ENCODE measurements at places on chromosomes 5 and 9. TPM values are rescaled to one million over a fixed set of nuclear protein-coding genes. Genes with fewer than 3 reads are reported as not detected.
A peak's percentile ranks its signal among the peaks of the same experiment; 100 is the strongest.

GRCh38 chr9:132694144-132694543, 23.9 kb downstream of the GTF3C4 start:
- H3K27me3 ChIP-seq: no peaks in the 10 kb centered on the region
- no peaks in the 10 kb centered on the region for H3K36me3 ChIP-seq

Gene FAM151B
- total RNA-seq: 3.9 TPM

DNA sequence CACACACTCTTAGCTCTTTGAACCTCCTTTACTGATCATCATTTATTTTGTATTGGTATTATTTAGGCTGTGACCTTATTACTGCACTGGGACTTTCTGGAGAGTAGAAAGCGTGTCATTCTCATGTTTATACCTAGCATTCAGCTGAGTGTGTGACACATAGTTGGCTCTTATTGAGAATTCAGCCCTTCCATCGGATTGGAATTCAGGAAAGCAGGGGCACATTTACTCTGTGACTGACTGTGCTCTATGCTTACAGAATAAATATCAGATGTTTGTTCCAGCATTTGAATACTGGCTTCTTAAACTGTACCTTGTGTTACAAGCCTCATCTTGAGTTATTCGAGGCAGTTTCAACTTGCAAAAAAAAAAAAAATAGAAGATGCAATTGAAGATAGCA, 360.9 kb upstream of the DAP start:
- no peak overlapping the region for H3K27ac ChIP-seq
- no peak overlapping the region for H3K4me3 ChIP-seq
- no peaks in the 10 kb centered on the region for H3K36me3 ChIP-seq
- no peaks in the 10 kb centered on the region for H3K4me1 ChIP-seq

GRCh38 chr5:179187681-179188575, 127.8 kb downstream of the ZNF354C start:
- peaks cover 17% of the 10 kb centered on the region for H3K4me1 ChIP-seq
- no peak for DNase-seq
- no peaks in the 10 kb centered on the region for H3K27me3 ChIP-seq
- no peak overlapping the region for H3K4me3 ChIP-seq

Gene GPR150
- 0.12 TPM for total RNA-seq

GRCh38 chr5:146345578-146346366, 7.1 kb downstream of the POU4F3 start:
- H3K36me3 ChIP-seq: no peaks in the 10 kb centered on the region
- peak overlapping the region; percentile 43 for H3K4me3 ChIP-seq
- H3K27ac ChIP-seq: no peak overlapping the region
- peak; percentile 66 for DNase-seq
- H3K27me3 ChIP-seq: peaks cover 100% of the 10 kb centered on the region

Gene ACTBL2
- total RNA-seq: not detected

- no peak overlapping the region for H3K27ac ChIP-seq
- H3K4me1 ChIP-seq: peaks cover 4% of the 10 kb centered on the region
- H3K27me3 ChIP-seq: no peaks in the 10 kb centered on the region
- no peak overlapping the region for H3K4me3 ChIP-seq
Measured at GRCh38 chr9:13960011-13960765, 353.8 kb downstream of the NFIB start.

Gene TYRP1
- 0.75 TPM for total RNA-seq

DNA sequence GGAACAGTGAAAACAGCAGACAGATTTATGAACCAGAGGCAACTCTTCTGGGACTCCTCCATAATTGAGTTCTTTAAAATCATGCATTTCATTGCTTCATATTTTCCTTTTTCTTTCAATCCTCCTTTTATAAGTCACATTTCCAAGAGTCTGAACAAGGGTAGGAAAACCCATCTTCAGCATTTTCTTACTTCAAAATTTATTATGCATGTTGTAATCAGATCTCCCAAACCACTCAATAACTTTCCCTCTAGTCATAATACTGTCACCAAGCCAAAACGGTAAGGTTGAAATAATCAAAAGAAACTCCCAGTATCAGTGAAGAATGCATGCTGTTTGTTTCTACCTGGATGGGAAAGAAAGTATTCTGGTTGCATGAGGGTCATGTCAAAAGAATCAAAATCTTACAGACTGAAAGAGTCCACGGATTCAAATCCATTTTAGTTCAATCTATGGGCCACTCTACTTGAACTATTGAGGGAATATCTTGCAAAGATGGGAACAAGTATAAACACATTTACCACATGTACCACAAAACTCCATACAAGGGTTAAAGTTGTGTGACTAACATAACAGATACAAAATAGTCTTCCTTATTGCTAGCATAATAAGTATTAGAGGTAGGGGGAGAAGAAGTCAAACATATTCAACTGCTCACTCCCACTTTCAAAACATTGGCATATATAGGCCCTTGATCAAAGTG, 797.3 kb downstream of the MAT2B start:
- H3K27me3 ChIP-seq: peaks cover 27% of the 10 kb centered on the region
- DNase-seq: no peak
- H3K27ac ChIP-seq: no peak overlapping the region
- no peaks in the 10 kb centered on the region for H3K36me3 ChIP-seq
- no peaks in the 10 kb centered on the region for H3K4me1 ChIP-seq

Gene LCN9
- total RNA-seq: 2.4 TPM

- no peaks in the 10 kb centered on the region for H3K36me3 ChIP-seq
- no peaks in the 10 kb centered on the region for H3K27me3 ChIP-seq
- H3K4me1 ChIP-seq: peaks cover 5% of the 10 kb centered on the region
- DNase-seq: no peak
Measured at GRCh38 chr9:96490534-96491078, 40.6 kb downstream of the HABP4 start.

DNA sequence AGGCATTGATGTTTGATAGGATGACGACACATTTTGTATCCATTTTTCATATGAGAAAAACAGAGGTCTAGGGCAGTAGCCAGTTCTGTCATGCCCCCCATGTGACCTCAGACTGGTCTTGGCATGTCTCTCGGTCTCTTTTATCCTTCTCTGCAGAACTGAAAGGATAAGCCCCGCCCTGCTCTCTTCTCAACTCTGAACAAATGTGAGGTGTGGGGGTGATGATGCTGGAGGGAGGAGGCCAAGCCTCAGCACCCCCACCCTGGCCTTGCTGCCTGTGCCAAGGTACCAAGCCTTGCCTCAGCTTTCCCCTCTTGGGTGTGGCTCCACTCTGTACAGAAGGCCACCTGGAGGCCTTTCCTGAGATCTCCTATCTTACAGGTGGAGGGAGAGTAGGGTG, 19.5 kb upstream of the CRB2 start:
- H3K36me3 ChIP-seq: no peaks in the 10 kb centered on the region
- H3K27me3 ChIP-seq: no peaks in the 10 kb centered on the region
- H3K27ac ChIP-seq: no peak overlapping the region
- no peak for DNase-seq
- H3K4me1 ChIP-seq: peaks cover 6% of the 10 kb centered on the region

GRCh38 chr9:97706246-97706645, 9.1 kb upstream of the XPA start:
- H3K4me1 ChIP-seq: no peaks in the 10 kb centered on the region
- H3K4me3 ChIP-seq: no peak overlapping the region
- no peak for DNase-seq

DNA sequence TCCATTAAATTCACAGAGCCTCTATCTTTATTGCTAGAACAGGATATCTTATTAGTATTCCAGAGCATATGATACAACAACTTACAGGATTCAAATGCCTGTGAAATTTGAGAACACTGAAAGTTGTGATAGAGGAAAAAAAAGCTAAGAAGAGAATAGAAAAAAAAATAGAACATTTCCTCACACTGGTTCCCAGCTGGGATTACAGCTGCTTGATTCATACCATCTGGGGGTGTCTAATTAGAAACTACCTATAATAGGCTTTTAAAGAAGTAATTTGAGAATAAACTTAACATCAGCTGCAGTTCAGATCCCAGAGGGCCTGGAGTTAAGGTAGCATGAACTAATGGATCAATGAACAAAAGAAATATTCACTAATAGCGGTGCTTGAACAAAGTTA, 922.0 kb downstream of the CDH12 start:
- no peak overlapping the region for H3K27ac ChIP-seq
- H3K27me3 ChIP-seq: no peaks in the 10 kb centered on the region
- H3K4me1 ChIP-seq: no peaks in the 10 kb centered on the region

DNA sequence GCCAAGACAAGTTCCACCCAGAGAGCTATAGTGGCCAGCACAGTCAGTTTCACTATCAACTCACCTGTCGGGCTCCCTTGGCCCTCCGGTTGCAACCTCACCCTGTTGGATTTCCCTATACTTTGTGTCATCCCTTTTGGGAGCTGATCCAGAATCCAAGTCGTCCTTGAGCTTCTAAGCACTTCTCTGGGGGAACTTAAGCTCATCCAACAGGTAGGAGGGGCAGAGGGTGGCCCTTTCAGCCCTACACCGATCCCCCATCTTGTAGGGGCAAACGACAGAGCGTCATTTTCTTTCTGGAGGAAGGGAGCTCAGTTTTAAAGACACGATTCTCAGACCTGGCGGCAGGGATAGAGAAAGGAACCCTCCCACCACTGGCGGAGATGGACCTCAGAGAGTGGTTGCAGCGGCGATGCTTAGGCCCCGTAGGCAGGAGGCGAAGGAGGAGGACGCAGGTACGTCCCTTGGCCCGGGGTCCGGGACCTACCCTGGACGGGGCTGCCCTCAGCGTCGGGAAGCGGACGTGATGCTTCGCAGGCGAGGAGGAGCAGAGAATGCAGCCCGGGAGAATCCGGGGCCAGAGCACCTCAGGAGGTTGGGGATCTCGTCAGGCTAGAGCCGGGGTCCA, 519 bp downstream of the ZER1 start:
- H3K27me3 ChIP-seq: no peaks in the 10 kb centered on the region
- no peaks in the 10 kb centered on the region for H3K36me3 ChIP-seq
- no peak for DNase-seq
- peak overlapping the region; percentile 22 for H3K27ac ChIP-seq

- H3K4me3 ChIP-seq: no peak overlapping the region
- no peaks in the 10 kb centered on the region for H3K36me3 ChIP-seq
- no peaks in the 10 kb centered on the region for H3K27me3 ChIP-seq
- no peak for DNase-seq
- no peaks in the 10 kb centered on the region for H3K4me1 ChIP-seq
- no peak overlapping the region for H3K27ac ChIP-seq
Measured at GRCh38 chr5:32559921-32560320, 25.4 kb upstream of the SUB1 start.

Gene LCN1
- not detected for total RNA-seq

GRCh38 chr5:21070858-21071257, 1082.9 kb upstream of the CDH18 start:
- no peak for DNase-seq
- no peaks in the 10 kb centered on the region for H3K27me3 ChIP-seq
- H3K36me3 ChIP-seq: no peaks in the 10 kb centered on the region
- H3K27ac ChIP-seq: no peak overlapping the region
- no peaks in the 10 kb centered on the region for H3K4me1 ChIP-seq

- H3K36me3 ChIP-seq: no peaks in the 10 kb centered on the region
- no peak overlapping the region for H3K4me3 ChIP-seq
- DNase-seq: no peak
- peaks cover 70% of the 10 kb centered on the region for H3K27me3 ChIP-seq
Measured at GRCh38 chr5:10860645-10861422, 99.8 kb upstream of the DAP start.

Gene HABP4
- total RNA-seq: 12.3 TPM

- no peaks in the 10 kb centered on the region for H3K36me3 ChIP-seq
- no peak overlapping the region for H3K27ac ChIP-seq
- no peaks in the 10 kb centered on the region for H3K4me1 ChIP-seq
- no peak for DNase-seq
Measured at GRCh38 chr9:35470894-35471293, 19.0 kb upstream of the RUSC2 start.

- no peaks in the 10 kb centered on the region for H3K4me1 ChIP-seq
- H3K4me3 ChIP-seq: no peak overlapping the region
- no peaks in the 10 kb centered on the region for H3K36me3 ChIP-seq
- H3K27ac ChIP-seq: no peak overlapping the region
Measured at GRCh38 chr5:167950126-167950721, 341.2 kb upstream of the WWC1 start.

- DNase-seq: peak; percentile 73
- H3K4me1 ChIP-seq: peaks cover 22% of the 10 kb centered on the region
- H3K36me3 ChIP-seq: no peaks in the 10 kb centered on the region
- peak overlapping the region; percentile 73 for H3K4me3 ChIP-seq
Measured at GRCh38 chr9:134642385-134643181, 980 bp downstream of the COL5A1 start.

- no peak overlapping the region for H3K27ac ChIP-seq
- no peak overlapping the region for H3K4me3 ChIP-seq
- H3K36me3 ChIP-seq: no peaks in the 10 kb centered on the region
- H3K4me1 ChIP-seq: peaks cover 12% of the 10 kb centered on the region
Measured at GRCh38 chr9:120729791-120730241, 15.5 kb upstream of the MEGF9 start.

Gene ARAP3
- total RNA-seq: 17.0 TPM

Gene KIAA0825
- total RNA-seq: 3.7 TPM

DNA sequence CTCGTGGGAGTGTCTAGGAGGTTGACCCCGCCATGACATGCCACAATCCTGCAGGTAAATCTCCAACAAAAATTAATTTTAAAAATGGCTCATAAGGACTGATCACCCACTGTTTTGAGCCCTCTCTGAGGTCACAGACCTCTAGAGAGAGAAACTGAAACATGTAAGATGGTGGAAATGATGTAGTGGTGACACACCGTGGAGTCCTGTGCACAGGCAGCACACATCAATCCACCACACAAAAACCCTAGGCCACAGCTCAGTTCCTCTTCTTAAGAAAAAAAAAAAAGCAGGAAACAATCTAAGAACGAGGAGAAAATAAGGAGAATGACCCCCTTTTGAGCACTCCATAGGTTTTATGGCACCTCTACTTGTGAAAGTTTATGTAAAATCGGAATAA, 93.8 kb upstream of the FAM120A start:
- no peak overlapping the region for H3K27ac ChIP-seq
- no peak overlapping the region for H3K4me3 ChIP-seq
- no peak for DNase-seq
- H3K36me3 ChIP-seq: no peaks in the 10 kb centered on the region
- no peaks in the 10 kb centered on the region for H3K4me1 ChIP-seq
- H3K27me3 ChIP-seq: no peaks in the 10 kb centered on the region

Gene HSPB3
- total RNA-seq: not detected

DNA sequence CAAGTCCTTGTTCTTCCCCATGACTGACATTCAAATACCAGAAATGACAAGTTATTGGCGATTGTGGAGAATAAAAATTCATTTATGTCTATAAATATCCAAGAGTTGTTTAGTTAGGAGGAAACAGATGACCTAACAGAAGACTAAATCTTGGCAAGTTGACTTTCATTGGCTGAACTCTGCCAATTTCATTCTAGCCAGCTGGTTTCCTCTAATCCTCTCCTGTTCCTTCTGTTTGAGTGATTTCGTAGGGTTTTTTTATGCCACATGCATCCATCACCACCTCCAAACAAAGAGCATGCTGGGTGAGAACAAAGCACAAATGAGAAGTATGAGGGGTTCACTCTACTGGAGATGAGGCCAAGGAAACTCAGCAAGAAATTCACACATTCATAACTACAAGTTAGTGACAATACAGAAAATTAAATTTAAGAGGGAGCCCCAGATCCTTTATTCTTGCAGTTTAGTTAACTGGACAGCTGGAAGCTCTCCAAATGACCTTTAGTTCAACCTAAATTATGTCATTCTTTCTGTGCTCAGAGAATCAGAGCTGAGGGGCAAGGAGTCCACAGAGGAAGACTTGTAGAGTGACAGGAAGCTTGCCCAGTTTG, 932.0 kb downstream of the TLE4 start:
- no peak overlapping the region for H3K4me3 ChIP-seq
- peak; percentile 35 for DNase-seq
- peak overlapping the region; percentile 3 for H3K27ac ChIP-seq
- H3K4me1 ChIP-seq: peaks cover 21% of the 10 kb centered on the region
- no peaks in the 10 kb centered on the region for H3K27me3 ChIP-seq
